ENCODE measurements at places on chromosomes 2 and 18. TPM values are rescaled to one million over a fixed set of nuclear protein-coding genes. Genes with fewer than 3 reads are reported as not detected.

Gene YWHAQ
- 231 TPM for total RNA-seq

- no peak overlapping the region for H3K4me3 ChIP-seq
- no peak for DNase-seq
- peaks cover 4% of the 10 kb centered on the region for H3K4me1 ChIP-seq
- H3K36me3 ChIP-seq, result no peaks in the 10 kb centered on the region
- no peaks in the 10 kb centered on the region for H3K27me3 ChIP-seq
These were observed 583.0 kb downstream of the IRS1 start for GRCh38 chr2:226216575-226216974.

- DNase-seq, result no peak
- no peak overlapping the region for H3K4me3 ChIP-seq
- no peak overlapping the region for H3K27ac ChIP-seq
- peaks cover 25% of the 10 kb centered on the region for H3K4me1 ChIP-seq
- no peaks in the 10 kb centered on the region for H3K27me3 ChIP-seq
These were observed 6.2 kb upstream of the TMEM87B start for GRCh38 chr2:112048887-112049286.

Gene SERPINB3
- total RNA-seq, result not detected

- no peaks in the 10 kb centered on the region for H3K4me1 ChIP-seq
- no peaks in the 10 kb centered on the region for H3K36me3 ChIP-seq
- H3K27me3 ChIP-seq, result no peaks in the 10 kb centered on the region
- no peak overlapping the region for H3K4me3 ChIP-seq
These were observed 30.3 kb downstream of the TNP1 start for GRCh38 chr2:216829533-216829932.

GRCh38 chr2:110204408-110205385, at the start of gene NPHP1:
TSS of gene NPHP1 (minus strand) at chr2:110205013. CDS start at chr2:110204968, 45 bp downstream.
- no peaks in the 10 kb centered on the region for H3K36me3 ChIP-seq
- H3K27me3 ChIP-seq, result no peaks in the 10 kb centered on the region
- peak; percentile 91 for DNase-seq
- no peak within 1 kb of the TSS for H3K27ac ChIP-seq
- H3K4me1 ChIP-seq, result no peaks in the 10 kb centered on the region

Gene CSRNP3
- 8.6 TPM for total RNA-seq

GRCh38 chr2:143263066-143263625, 133.9 kb downstream of the ARHGAP15 start:
- no peak overlapping the region for H3K4me3 ChIP-seq
- no peaks in the 10 kb centered on the region for H3K27me3 ChIP-seq
- DNase-seq, result no peak
- peaks cover 3% of the 10 kb centered on the region for H3K4me1 ChIP-seq
- H3K36me3 ChIP-seq, result no peaks in the 10 kb centered on the region

DNA sequence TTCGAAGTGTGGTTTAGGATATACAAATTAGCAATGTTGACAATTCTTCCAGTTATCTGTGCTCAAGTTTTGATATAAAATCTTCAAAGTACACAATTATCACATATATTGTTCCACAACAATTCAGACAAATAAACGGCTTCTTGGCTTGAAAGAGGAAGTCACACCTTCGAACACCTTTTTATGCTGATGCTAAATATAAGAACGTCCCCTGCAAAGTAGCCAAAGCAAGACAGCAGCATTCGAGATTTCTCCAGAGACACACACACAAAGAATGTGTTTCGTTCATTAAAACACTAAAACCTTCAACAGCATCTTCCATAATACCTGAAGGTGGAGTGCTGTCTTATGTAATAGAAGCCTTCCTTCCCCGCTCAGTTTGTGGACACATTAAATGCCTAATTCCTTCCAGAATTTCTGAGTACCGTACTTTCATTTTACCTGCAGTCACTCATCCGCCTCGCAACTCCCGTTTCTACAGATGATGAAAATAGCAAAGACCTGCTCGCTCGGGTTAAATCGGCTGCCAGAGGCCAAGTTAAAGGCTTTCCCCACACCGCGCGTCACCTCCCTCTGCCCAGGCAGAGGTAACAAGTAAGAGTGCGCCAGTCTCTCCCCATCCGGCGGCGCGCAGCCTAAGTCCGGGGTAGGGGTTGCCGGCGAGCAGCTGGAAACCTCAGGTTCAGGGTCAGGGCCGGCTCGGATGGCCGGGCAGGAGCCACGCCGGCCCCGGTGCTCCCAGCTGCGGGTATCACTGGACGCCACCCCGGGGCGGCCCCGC, 847 bp downstream of the SERPINE2 start:
- no peak overlapping the region for H3K27ac ChIP-seq
- DNase-seq, result no peak
- no peak overlapping the region for H3K4me3 ChIP-seq
- H3K4me1 ChIP-seq, result no peaks in the 10 kb centered on the region

GRCh38 chr2:109282360-109282759, 153.4 kb downstream of the SH3RF3 start:
- H3K27ac ChIP-seq, result no peak overlapping the region
- H3K27me3 ChIP-seq, result no peaks in the 10 kb centered on the region
- no peaks in the 10 kb centered on the region for H3K36me3 ChIP-seq
- no peak for DNase-seq
- no peak overlapping the region for H3K4me3 ChIP-seq

DNA sequence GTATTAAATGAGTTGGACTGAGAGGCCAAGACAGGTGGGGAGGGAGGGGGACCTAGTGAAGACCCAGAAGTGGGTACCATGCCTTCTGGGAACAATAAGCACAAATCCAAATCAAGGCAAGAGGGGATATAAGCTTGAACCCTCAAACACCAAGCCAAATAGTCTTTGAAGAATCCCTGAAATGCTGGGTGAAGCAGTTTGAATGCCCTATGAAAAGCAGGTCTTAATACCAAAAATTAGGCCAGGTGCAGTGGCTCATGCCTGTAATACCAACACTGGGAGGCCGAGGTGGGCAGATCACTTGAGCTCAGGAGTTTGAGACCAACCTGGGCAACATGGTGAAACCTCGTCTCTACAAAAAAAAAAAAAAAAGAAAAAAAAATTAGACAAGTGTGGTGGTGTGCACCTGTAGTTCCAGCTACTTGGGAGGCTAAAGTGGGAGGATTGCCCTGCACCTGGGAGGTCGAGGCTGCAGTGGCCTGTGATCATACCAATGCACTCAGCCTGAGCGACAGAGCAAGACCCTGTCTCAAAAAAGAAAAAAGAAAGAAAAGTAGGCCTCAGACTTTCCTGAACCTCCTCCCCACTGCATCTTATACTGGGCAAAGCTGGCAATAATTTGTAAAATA, 3.5 kb downstream of the PCBP1 start:
- no peak for DNase-seq
- no peaks in the 10 kb centered on the region for H3K27me3 ChIP-seq
- no peak overlapping the region for H3K27ac ChIP-seq
- no peaks in the 10 kb centered on the region for H3K36me3 ChIP-seq
- H3K4me1 ChIP-seq, result peaks cover 28% of the 10 kb centered on the region

Gene KIF1A
- 1.3 TPM for total RNA-seq

- no peaks in the 10 kb centered on the region for H3K4me1 ChIP-seq
- peaks cover 3% of the 10 kb centered on the region for H3K27me3 ChIP-seq
- H3K36me3 ChIP-seq, result no peaks in the 10 kb centered on the region
These were observed 374.2 kb downstream of the EN1 start for GRCh38 chr2:118473241-118473640.

Gene ICA1L
- 7.2 TPM for total RNA-seq

DNA sequence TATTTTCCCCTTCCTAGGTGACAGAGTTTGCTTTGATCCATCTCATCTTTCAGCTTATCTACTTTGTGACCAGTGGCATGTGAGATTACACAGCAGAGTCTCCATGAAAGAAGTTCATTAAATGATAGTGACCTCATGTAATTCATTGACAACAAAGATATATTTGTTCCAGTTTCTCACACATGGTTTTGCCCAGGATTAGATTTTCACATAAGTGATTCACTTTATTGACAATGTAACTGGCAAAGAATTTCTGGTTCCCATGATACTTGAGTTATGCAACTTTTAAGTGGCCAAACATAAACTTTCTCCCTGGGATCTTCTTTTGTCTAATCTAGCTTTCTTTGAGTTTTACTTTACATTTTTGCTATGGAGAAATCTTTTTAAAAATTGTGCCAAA, 50.0 kb downstream of the MC4R start:
- no peaks in the 10 kb centered on the region for H3K27me3 ChIP-seq
- H3K4me3 ChIP-seq, result no peak overlapping the region
- no peaks in the 10 kb centered on the region for H3K36me3 ChIP-seq
- no peak overlapping the region for H3K27ac ChIP-seq
- H3K4me1 ChIP-seq, result no peaks in the 10 kb centered on the region
- no peak for DNase-seq

- H3K27me3 ChIP-seq, result no peaks in the 10 kb centered on the region
- H3K27ac ChIP-seq, result no peak overlapping the region
- DNase-seq, result no peak
These were observed 6.8 kb upstream of the GALM start for GRCh38 chr2:38659115-38659514.

GRCh38 chr2:236659758-236660150, 90.1 kb downstream of the ACKR3 start:
- H3K4me3 ChIP-seq, result no peak overlapping the region
- DNase-seq, result no peak
- H3K4me1 ChIP-seq, result no peaks in the 10 kb centered on the region
- no peaks in the 10 kb centered on the region for H3K27me3 ChIP-seq
- H3K27ac ChIP-seq, result no peak overlapping the region
- no peaks in the 10 kb centered on the region for H3K36me3 ChIP-seq

- H3K27me3 ChIP-seq, result no peaks in the 10 kb centered on the region
- no peak overlapping the region for H3K4me3 ChIP-seq
- no peak for DNase-seq
- peaks cover 17% of the 10 kb centered on the region for H3K4me1 ChIP-seq
- no peak overlapping the region for H3K27ac ChIP-seq
- H3K36me3 ChIP-seq, result no peaks in the 10 kb centered on the region
These were observed 7.6 kb downstream of the TTC39C start for GRCh38 chr18:24022161-24022560.

- no peak overlapping the region for H3K27ac ChIP-seq
- H3K4me1 ChIP-seq, result no peaks in the 10 kb centered on the region
- DNase-seq, result peak; percentile 37
- H3K27me3 ChIP-seq, result no peaks in the 10 kb centered on the region
- no peak overlapping the region for H3K4me3 ChIP-seq
These were observed 54.1 kb downstream of the E2F6 start for GRCh38 chr2:11411768-11412448.

DNA sequence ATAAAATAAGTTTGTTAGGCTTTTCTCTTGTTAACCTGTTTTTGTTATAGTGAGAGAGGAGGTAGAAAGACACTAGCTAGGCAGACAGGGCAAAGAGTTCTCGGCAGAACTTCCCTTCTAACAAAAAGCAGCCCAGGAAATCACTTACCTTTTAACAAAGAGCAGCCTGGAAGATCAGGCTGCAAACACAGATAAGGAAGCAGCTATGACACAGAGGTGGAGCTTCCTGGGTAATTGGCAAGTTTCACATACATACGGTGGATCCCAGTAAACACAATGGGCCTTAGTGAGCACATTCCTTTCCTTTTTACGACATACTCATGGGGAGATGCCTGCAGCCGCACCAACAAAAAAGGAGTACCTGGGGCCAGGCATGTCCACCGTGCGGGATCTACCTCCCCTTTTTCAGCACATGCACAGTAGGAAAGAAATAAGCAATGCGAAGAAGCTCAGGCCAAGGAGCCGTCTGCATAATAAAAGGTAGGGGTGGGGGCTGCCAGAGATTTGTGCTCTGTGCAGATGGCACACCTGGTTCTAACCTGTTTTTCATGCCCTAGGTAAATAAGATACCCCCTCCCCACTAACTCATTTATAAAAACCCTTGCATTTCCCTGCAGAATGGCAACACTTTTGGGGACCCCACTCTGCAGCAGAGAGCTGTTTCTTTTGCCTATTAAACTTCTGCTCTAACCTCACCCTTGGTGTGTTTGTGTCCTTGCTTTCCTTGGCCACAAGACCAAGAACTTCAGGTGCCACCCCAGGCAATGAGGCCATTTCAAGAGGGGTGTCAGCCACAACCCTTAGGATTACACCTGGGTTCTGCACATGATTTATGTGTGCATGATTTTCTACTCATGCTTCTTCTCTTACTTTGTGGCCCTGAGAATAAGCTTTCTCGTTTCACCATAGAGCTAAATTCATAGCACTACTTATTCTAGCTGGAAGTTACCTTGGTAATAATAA, 26.5 kb downstream of the MDH1 start:
- no peak for DNase-seq
- H3K27ac ChIP-seq, result no peak overlapping the region
- no peaks in the 10 kb centered on the region for H3K27me3 ChIP-seq
- no peak overlapping the region for H3K4me3 ChIP-seq

- DNase-seq, result no peak
- H3K27ac ChIP-seq, result no peak overlapping the region
- peaks cover 18% of the 10 kb centered on the region for H3K4me1 ChIP-seq
These were observed 25.1 kb downstream of the COLEC12 start for GRCh38 chr18:475202-476031.

Gene CD207
- not detected for total RNA-seq

- H3K4me3 ChIP-seq, result no peak overlapping the region
- H3K4me1 ChIP-seq, result no peaks in the 10 kb centered on the region
- no peaks in the 10 kb centered on the region for H3K36me3 ChIP-seq
- H3K27ac ChIP-seq, result no peak overlapping the region
These were observed 42.0 kb downstream of the NDUFA10 start for GRCh38 chr2:239983004-239983778.
